ENCODE measurements at places on chromosomes 2 and 18.

GRCh38 chr2:159208438-159208837, 78.1 kb downstream of the WDSUB1 start:
- DNase-seq = no peak

- no peak for DNase-seq
Measured at GRCh38 chr18:57542812-57543427, 43.6 kb downstream of the FECH start.

GRCh38 chr18:34787931-34788532, 77.9 kb downstream of the DTNA start:
- DNase-seq = no peak

- no peak for DNase-seq
Measured at GRCh38 chr2:120105360-120105759, 92.5 kb downstream of the EPB41L5 start.

- DNase-seq = no peak
Measured at GRCh38 chr2:157440404-157441071, 3.4 kb downstream of the CYTIP start.

DNA sequence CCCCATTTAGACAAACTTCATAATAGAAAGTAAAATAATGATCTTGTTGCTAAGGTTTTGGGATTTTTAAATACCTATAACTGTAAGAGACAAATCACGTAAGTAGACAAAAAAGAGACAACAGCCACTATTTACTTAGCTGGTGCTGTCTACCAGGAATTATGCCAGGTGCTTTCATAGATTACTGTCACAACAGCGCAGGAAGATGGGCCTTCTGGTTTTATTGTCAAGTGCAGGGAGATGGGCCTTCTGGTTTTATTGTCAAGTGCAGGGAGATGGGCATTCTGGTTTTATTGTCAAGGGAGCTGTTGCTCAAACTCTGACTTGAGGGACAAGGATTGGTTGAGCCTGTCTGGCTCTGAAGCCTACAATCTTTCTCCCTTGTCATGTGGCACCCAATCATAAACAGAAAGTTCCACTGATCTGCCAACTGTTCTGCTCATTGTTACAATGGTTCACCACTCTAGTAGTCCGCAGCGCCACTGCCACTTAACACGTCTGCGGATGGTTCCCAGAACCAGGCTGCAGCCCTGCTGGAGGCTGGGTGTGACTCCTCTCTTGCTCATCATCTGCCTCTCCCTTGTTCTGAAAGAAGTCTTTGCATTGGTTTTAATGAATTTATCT, 95.0 kb downstream of the RNF144A start:
- DNase-seq = no peak

DNA sequence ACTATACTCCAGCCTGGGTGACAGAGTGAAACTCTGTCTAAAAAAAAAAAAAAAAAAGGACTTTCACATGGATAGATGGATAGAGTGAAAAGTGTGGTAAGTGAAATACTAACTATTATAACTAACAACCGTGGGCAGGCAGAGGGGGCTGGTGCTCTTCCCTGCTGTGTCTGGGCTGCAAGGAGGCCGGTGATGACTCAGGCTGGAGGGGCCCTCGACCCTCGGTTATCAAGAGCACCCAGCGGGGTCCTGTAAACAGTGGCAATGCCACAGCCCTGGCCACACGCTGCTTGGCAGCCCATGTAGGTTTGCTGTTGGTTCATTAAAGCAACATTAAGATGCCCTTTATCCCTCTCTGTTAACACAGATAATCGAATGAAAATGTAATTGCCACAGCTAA, 184.8 kb upstream of the RAB12 start:
- DNase-seq = no peak

- no peak for DNase-seq
Measured at GRCh38 chr2:168246072-168246482, 1.3 kb downstream of the STK39 start.

GRCh38 chr2:29518010-29518409, 402.8 kb downstream of the CLIP4 start:
- no peak for DNase-seq

GRCh38 chr2:31398881-31399280, 15.7 kb downstream of the XDH start:
- no peak for DNase-seq

DNA sequence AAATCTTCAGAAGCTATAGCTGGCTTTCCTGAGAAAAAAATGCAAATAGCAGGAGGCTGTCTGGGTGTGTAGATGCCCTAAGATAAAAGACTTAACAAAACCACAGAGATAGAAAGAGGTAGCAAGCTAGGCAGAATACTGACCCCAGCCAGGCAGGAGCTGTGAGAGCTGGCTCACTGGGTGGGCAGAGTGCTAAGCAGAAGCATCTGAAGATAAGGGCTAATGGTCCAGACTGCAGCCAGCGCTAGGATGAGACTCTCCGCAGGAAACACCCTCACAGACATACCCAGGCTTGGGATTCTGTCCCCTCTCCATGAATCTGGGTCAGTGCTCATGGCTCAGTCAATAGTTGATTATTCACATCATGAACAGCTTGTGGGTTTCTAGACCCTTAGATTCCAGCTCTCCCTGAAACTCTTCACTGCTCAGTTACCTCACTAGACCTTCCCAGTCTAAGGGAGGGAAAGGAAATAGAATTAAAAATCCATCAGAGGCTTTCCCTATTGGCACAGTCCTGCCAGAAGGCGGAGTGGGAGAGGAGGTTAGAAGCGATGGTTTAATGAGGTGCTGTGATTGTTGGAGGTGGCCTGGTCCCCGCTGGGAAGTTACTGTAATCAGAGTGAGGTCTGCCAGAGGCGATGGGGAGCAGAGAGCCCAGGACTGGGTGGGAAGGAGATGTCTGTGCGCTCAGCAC, 21.4 kb upstream of the CCBE1 start:
- no peak for DNase-seq

DNA sequence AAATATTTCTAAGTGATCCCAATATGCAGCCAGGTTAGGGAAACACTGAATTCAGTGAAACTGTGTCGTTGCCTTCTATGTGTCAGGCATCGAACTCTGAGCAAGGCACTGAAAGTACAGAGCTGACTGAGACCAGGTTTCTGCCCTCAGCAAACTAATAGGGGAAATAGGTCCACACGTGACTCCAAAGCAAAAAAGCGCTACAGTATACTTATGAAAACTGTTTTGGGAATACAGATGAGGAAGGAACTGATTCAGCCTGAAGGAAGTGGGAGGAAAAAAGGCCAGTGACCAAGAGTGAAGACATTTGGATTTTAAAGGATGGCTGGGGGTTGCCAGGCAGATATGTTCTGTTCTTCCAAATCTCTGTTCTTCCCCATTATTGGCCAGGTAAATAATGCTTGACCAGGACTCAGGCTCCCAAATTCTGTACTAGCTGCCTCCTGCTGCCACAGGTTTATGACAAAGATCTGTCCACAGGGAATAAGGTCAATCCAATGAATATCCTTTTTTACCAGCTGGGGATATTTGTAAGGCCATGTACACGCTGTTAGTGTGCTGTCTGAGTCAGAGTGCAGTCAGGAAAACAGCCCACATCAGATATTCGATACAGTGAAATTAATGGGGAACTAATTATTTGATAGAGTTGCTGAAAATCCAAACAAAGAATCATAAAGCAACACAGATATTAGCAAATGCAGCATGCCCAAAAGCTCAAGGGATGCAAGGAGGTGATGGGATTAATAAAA, 24.5 kb upstream of the INPP4A start:
- DNase-seq = no peak

- no peak for DNase-seq
Measured at GRCh38 chr18:39681061-39681460, 2115.5 kb upstream of the CELF4 start.
